ENCODE measurements at places on chromosomes 7 and 10.

GRCh38 chr10:98098247-98098646, 36.2 kb upstream of the R3HCC1L start:
- DNase-seq, result no peak

DNA sequence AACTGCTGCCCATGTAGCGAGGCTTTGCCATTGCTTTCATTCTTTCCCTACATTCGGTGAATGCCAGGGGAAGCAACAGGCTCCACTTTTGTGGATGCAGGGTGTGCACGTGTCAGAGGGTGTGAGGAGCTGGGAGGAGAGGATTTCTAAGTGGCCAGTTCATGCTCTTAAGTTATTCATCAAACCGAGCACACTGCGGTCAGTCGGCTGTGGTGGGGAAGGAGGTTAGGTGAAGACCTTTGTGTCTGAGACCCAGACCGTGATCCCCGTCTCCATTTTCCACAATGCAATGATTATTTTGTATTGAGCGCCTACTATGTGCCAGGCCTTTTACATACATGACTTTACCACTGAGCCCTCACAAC, 438.6 kb upstream of the GALNT17 start:
- DNase-seq, result no peak

DNA sequence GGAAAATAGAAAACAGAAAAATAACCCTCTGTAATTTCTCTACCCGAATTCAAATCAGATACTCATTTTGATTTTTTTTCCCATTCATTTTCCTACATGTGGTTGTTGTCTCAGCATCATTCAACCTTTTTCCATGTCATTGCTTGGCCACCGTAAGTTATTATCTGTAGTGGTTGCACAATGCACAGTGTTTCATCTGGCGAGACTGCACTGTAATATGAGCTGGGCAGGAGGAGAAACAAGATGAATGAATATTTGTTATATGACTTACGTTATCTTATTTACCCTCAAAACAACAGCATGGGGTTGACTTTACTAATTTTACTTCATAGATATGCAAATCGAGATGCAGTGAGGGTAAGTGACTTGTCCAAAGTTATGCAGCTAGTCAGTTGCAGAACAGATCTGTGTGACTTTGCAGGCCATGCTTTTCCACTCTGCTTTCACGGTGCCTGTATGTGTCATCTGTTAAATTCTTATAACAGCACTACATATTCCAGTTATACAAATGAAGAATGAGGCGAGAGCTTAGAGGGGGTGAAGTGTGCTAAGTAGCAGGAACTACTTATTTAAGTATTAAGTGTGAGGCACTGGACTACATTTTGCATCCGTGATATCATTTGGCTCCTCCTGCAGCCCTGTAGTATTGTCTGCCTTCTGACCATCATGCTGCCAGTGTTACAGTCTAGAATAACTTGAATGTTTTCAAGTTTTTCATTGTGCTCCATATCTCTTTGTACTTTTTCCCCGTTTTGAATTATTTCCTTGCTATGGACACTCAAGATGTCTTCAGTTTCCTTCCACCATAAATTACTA, 56.7 kb downstream of the ZMYND11 start:
- DNase-seq, result no peak

GRCh38 chr7:80429181-80429580, 82.7 kb downstream of the GNAT3 start:
- no peak for DNase-seq

- no peak for DNase-seq
These were observed 774.5 kb upstream of the COBL start for GRCh38 chr7:52091101-52091500.

DNA sequence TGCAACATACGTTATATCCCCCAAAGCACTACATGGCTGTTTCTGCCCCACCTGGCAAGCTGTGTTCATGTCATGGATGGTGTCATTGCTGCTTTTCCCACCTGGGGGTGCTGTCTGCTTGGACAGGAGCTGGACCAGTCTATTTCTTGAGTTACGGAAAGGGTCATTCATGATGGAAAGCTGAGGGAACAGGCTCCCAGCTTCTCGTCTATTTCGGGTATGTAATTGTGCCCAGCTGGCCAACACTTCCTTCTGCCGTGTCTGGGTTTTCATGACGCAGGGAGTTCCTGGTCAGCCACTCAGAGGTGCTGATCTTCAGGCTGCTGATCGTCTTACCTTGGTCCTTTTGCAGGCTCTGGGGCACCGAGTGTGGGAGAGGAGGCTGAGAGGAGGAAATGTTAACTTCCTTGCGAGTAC, 8.6 kb downstream of the BTBD16 start:
- DNase-seq, result no peak

DNA sequence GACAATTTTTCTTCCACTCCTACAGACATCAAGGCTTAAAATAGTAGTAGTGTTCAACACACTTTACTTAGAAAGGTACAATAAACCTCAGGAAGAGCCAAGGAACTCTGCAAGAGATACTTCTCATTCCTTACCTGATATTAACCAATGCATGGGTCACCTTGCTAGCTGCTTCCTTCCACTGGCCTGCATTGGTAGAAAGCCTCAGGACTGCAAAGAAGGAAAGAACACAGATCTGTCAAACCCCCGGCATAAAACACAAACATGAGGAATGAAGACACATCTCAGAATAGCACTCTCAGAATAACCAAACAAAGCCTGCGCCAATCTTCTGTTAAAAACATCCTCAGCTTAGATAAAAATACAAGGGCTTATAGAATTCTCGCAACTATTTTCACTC, 96.1 kb upstream of the KCNIP2 start:
- DNase-seq, result no peak

DNA sequence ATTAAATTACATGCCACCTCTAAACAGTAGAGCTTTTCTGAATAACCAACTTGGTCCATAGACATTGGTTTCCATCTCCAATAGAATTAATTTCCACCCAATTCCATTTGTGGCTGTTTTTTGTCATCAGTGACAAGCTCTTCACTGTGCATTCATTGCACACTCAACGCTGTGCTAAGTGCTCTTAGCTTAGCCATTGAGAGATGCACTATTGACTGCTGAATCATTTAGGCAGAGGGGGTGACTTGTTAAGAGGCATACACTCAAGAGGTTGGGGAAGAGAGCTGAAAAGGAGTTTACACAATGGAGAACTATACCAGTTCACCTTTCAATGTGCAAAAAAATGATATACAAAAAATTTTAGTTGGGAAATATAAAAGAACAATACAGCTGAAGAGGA, 31.9 kb upstream of the CBLL1 start:
- DNase-seq, result no peak

GRCh38 chr7:28180364-28181147, at the start of gene JAZF1:
Gene JAZF1, minus strand, starts transcription at chr7:28180795.
- peak; percentile 44 for DNase-seq

DNA sequence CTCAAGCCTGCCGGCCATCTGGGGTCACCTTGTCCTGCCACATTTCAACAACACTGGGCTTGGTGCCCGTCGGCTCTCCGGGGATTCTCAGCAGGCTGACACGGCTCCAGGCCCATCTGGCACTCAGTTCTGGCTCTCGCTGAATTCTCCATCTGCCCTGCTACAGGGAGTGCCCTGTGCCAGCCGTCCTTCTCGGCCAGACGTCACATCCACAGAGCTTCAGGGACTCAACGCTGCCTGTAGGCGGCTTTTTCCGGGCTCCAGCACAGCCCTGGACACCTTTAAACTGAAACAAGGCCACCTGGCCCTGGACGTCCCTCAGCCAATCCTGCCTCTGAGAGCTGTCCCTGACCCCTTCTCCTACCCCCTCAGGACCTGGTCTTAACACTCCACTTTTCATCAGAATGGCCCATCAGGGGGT, 43.0 kb downstream of the TMEM130 start:
- no peak for DNase-seq

DNA sequence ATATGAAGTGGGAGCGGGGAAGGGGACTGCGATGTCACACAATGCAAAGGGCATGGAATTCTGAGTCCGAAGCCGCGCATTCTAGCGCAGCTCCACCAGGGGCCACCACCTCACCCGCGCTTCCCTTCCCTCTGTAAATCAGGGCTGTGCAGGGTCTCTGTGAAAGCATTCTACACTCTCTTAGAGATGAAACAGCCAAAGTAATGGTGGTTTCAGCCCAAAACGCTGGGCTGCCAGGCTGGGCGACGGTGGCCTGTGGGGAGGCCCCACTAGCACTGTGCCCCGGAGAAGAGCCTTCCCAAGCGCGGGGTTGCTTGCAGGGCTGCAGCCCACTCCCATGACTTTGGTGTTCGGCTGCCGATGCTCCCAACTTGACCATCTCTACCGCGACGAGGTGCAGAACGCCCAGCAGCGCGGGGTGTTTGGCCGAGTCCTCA, 11.4 kb downstream of the ATG9B start:
- no peak for DNase-seq

GRCh38 chr7:34728156-34728555, 70.1 kb downstream of the NPSR1 start:
- no peak for DNase-seq

GRCh38 chr7:120603366-120603765, 254.6 kb downstream of the TSPAN12 start:
- DNase-seq, result no peak

DNA sequence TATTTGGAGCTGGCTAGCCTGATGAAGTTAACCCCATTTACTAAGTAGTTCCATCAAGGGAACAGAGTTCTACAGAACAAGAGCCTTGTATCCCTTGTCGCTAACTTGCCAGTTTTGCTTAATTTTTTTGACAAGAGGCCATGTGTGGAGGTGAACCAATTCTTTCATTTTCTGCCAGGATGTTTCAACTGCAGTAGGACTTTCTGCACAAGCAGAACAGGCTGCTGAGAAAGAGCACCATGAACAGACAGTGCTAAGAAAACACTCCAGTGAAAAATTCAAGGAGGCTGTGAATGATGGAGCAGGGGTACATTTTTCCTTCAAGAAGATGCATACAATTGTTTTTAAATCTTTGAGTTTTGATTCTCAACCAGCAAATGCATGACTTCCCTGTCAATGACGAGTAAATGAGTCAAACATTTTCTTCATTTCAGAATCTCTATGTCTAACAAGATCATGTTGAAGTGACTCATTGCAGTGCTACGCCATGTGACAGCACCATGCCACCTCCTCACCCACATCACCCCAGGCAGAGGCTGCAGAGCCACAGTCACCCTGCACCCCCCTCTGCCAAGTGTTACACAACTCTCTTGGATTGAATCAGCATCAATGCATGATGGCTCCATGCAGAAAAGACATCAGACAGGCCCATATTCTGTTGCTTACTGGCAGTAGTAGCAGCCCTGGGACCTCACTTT, 193.1 kb downstream of the COBL start:
- DNase-seq, result peak; percentile 11

DNA sequence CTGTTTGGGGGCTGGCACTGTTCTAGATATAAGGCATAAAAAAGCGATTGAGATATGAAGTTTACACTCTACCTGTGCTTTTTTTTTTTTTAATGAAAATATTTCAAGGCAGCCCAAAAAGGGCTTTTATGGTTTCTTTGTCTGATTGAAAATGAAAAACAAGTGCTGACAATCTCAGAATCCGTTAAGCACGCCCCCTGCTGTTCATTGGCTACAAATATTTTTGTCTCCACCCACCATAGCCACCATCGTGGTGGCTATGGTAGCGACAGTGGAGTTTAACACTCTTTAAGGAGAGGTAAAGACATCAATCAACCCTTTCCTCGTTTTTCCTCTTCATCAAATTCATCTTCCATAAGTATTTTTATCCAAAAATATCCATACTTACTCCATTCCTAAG, 94.2 kb downstream of the CD36 start:
- no peak for DNase-seq

DNA sequence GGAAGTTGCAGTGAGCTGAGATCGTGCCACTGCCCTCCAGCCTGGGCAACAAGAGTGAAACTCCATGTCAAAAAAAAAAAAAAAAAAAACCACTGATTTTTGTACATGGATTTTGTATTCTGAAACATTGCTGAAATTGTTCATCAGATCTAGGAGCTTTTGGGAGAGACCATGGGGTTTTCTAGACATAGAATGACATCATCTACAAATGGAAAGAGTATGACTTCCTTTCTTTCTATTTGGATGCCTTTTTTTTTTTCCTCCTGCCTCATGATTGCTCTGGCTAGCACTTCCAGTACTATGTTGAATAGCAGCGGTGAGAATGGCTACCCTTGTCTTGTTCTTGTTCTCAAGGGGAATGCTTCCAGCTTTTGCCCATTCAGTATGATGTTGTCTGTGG, 89.1 kb downstream of the ANLN start:
- no peak for DNase-seq

- DNase-seq, result peak; percentile 8
These were observed 553 bp downstream of the VDAC2 start for GRCh38 chr10:75211007-75211691.

DNA sequence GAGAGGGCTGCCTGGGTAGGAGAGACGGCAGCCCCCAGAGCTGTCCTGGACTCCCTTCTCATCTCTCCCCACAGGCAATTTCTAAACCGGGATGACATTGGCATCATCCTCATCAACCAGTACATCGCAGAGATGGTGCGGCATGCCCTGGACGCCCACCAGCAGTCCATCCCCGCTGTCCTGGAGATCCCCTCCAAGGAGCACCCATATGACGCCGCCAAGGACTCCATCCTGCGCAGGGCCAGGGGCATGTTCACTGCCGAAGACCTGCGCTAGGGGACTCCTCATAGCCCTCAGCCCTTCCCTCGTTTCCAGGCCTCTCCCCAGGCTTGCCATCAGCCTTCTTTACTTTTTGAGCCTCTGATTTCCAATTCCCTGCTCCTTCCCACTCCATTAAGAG, 2.6 kb downstream of the ATP6V1F start:
- no peak for DNase-seq

GRCh38 chr10:129912166-129912917, 51.7 kb downstream of the EBF3 start:
- DNase-seq, result no peak

DNA sequence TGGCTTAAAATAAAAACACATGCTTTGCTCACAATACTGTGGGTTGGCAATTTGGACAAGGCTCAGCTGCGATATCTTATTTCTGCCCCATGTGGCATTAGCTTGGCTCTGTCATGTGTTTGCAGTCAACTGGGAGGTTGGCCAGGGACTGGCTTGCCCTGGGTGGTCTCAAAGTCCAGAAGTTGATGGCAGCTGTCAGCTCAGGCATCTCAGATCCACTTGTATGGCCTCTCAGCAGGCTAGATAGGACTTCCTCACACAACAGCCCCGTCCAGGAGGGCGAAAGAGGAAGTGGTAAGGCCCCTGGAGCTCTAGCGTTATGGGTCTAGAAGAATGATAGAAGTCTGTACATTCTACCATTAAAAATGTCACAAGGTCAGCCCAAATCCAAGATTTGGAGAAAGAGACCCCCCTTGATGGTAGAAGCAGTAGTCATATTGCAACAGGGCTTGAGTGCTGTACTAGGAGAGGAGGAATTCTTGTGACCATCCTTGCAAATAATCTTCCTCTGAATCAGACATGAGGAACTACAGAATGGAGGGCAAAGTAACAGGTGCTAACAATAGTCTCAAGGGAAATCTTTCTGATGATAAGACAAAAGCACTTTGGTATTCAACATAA, 166.2 kb downstream of the FAM107B start:
- DNase-seq, result no peak

Measured in activated gamma-delta T cell treated with Interleukin-2 at 50 U/mL for 16 hours (primary cell).